ENCODE measurements at places on chromosomes 4 and X.

DNA sequence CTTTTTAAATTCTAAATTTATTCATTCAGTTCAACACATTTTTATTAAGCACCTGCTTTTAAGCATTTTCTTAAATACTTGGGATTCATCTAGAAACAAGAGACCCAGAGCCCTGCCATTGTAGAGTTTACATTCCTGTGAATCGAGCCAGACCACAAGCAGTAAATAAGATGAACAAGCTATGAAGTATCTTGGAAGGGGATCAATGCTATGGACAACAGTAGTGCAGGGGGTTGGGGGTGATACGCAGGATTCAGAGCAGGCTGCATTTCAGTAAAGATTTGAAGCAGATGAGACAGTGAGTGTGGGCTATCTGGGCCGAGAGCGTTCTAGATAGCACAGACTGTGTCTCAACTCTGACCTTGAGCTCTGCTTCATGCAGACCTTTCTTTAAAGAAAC lies 35.1 kb downstream of the CLDN22 start:
- no peaks in the 10 kb centered on the region for H3K4me1 ChIP-seq
- H3K27ac ChIP-seq = no peak overlapping the region
- H3K27me3 ChIP-seq = no peaks in the 10 kb centered on the region

DNA sequence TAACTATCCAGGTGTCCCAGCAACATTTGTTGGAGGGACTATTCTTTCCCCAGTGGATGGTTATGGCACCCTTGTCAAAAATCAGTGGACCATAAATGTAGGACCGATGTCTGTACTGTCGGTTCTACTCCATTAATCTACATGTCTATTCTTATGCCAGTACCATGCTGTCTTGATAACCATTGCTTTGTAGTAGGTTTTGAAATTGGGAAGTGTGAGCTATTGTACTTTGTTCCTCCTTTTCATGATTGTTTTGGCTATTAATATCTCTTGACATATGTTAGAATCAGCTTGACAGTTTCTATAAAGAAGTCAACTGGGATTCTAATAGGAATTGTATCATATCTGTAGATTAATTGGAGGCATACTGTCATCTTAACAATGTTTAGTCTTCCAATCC lies 112.7 kb downstream of the HNRNPD start:
- H3K27ac ChIP-seq = no peak overlapping the region
- peaks cover 26% of the 10 kb centered on the region for H3K27me3 ChIP-seq
- no peak overlapping the region for H3K4me3 ChIP-seq
- no peak for DNase-seq
- H3K4me1 ChIP-seq = no peaks in the 10 kb centered on the region

- H3K4me1 ChIP-seq = peaks cover 14% of the 10 kb centered on the region
- DNase-seq = peak; percentile 12
- H3K4me3 ChIP-seq = peak overlapping the region; percentile 87
- no peaks in the 10 kb centered on the region for H3K36me3 ChIP-seq
- H3K27ac ChIP-seq = no peak overlapping the region
- H3K27me3 ChIP-seq = peaks cover 12% of the 10 kb centered on the region
Observed at GRCh38 chrX:30888526-30889146, 418 bp downstream of the TAB3 start.

- H3K27me3 ChIP-seq = no peaks in the 10 kb centered on the region
- H3K4me3 ChIP-seq = no peak overlapping the region
- peaks cover 7% of the 10 kb centered on the region for H3K4me1 ChIP-seq
- no peak for DNase-seq
- peaks cover 12% of the 10 kb centered on the region for H3K36me3 ChIP-seq
- no peak overlapping the region for H3K27ac ChIP-seq
Observed at GRCh38 chrX:15814771-15815365, 24.6 kb downstream of the ZRSR2 start.

GRCh38 chr4:167222099-167222498 lies 12.2 kb downstream of the SPOCK3 start:
- H3K4me1 ChIP-seq = no peaks in the 10 kb centered on the region
- no peaks in the 10 kb centered on the region for H3K36me3 ChIP-seq
- H3K4me3 ChIP-seq = no peak overlapping the region

DNA sequence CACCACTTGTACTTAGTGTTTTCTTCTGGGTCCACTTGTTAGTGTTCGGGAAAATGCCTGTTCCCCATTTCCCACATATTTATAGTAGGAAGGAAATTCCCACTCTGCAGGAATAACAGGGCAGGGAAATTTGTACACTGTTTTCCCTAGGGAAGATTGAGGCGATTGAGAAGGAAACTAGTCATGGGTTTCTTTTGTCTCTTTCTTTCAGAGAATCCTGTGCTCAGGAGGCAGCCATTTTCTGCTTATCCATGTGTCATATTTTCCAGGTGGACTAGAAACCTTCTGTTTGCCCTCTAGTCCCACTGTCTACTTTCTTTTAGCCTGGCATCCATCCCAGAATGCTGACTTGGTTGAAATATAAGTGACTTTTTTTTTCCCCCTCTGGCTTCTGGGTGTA lies 299.1 kb upstream of the ANKRD50 start:
- no peak overlapping the region for H3K27ac ChIP-seq
- H3K4me3 ChIP-seq = no peak overlapping the region
- H3K27me3 ChIP-seq = no peaks in the 10 kb centered on the region

DNA sequence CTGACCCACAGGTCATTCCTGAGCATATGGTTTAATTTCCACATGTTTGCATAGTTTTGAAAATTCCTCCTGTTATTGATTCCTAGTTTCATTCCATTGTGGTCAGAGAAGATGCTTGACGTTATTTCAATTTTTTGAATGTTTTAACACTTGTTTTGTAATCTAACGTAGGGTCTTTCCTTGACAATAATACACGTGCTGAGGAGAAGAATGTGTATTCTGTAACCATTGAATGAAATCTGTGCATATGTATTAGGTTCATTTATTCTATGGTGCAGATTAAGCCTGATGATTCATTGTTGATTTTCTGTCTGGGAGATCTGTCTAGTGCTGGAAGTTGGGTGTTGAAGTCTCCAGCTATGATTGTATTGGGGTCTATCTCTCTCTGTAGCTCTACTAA lies 486.4 kb upstream of the RPS6KA3 start:
- no peak overlapping the region for H3K27ac ChIP-seq
- H3K4me1 ChIP-seq = no peaks in the 10 kb centered on the region
- peaks cover 3% of the 10 kb centered on the region for H3K27me3 ChIP-seq
- no peak for DNase-seq

GRCh38 chrX:153792368-153792767 lies 1.8 kb downstream of the IDH3G start:
- no peaks in the 10 kb centered on the region for H3K27me3 ChIP-seq
- no peak for DNase-seq
- H3K27ac ChIP-seq = no peak overlapping the region
- peaks cover 15% of the 10 kb centered on the region for H3K4me1 ChIP-seq

- H3K27me3 ChIP-seq = no peaks in the 10 kb centered on the region
- DNase-seq = no peak
Observed at GRCh38 chr4:91746551-91746950, 557.2 kb upstream of the GRID2 start.

- no peak for DNase-seq
- no peaks in the 10 kb centered on the region for H3K36me3 ChIP-seq
- peaks cover 3% of the 10 kb centered on the region for H3K4me1 ChIP-seq
- no peak overlapping the region for H3K4me3 ChIP-seq
Observed at GRCh38 chr4:41287005-41287404, 30.3 kb downstream of the UCHL1 start.

DNA sequence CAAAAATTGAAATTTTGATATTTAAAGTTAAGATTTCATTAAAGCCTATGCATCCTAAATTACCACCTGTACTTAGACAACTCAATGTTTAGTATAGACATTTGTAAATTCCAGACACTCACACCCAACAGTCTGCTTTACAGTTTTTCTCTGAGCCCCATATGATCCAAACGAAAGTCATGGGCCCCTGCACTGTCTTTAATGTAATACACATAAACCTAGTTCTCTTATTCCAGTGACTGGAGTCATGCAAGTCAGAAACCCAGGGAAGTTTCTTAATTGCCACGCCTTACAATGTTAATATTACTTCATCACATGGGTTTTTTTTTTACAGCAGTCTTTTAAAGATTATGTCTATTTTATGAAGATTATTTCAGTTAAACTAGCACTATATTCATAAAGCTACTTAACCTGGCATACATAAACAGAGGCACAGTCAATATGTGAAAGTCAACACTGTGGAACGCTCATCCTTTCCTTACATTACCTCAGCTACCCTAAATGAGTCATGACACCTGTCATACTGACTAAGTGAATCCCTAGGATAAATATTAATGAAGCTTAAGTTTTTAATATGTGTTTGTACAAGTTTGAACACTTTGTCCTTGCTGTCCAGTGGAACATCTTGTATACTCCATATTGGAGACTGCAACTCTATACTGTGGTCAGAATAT lies 67.7 kb upstream of the H2AZ1 start:
- H3K4me3 ChIP-seq = no peak overlapping the region
- H3K36me3 ChIP-seq = no peaks in the 10 kb centered on the region
- no peaks in the 10 kb centered on the region for H3K27me3 ChIP-seq
- peaks cover 4% of the 10 kb centered on the region for H3K4me1 ChIP-seq

DNA sequence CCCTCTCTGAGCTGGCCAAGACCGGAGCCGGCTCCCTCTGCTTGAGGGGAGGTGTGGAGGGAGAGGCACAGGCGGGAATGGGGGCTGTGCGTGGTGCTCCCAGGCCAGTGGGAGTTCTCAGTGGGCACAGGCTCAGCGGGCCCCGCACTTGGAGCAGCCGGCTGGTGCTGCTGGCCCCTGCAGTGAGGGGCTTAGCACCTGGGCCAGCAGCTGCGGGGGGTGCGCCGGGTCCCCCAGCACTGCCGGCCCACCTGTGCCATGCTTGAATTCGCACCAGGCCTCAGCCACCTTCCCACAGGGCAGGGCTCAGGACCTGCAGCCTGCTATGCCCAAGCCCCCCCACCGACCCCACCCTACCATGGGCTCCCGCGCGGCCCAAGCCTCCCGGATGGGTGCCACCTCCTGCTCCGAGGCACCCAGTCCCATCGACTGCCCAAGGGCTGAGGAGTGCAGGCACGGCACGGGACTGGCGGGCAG lies 602.5 kb downstream of the KCTD8 start:
- H3K36me3 ChIP-seq = no peaks in the 10 kb centered on the region
- H3K27ac ChIP-seq = no peak overlapping the region
- DNase-seq = no peak
- H3K27me3 ChIP-seq = no peaks in the 10 kb centered on the region

- no peaks in the 10 kb centered on the region for H3K27me3 ChIP-seq
- no peak overlapping the region for H3K27ac ChIP-seq
- peaks cover 4% of the 10 kb centered on the region for H3K36me3 ChIP-seq
- DNase-seq = no peak
- no peaks in the 10 kb centered on the region for H3K4me1 ChIP-seq
Observed at GRCh38 chrX:150282953-150283352, 80.2 kb upstream of the MAMLD1 start.

DNA sequence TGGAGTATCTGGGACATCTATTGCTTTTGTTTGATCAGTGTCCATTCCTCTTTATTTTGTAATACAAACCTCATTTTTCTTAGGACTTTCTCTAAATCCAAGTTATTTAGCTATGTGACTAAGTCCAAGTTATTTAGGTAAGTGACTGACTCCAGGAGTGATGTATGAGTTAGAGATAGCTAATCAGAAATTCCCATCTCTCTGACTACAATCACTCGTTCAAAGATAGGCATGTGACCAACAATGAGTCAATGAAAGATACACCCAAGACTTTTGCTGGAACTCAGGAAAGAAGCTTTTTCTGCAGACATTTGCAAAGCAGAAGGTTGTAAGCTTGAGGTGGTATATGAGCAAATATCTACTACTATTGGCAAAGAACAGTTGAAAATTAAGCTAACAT lies 72.5 kb upstream of the KCNIP4 start:
- no peaks in the 10 kb centered on the region for H3K27me3 ChIP-seq
- no peak for DNase-seq
- H3K4me3 ChIP-seq = no peak overlapping the region
- no peaks in the 10 kb centered on the region for H3K4me1 ChIP-seq
- H3K27ac ChIP-seq = no peak overlapping the region
- no peaks in the 10 kb centered on the region for H3K36me3 ChIP-seq

GRCh38 chrX:153971450-153972367 lies at the start of gene HCFC1:
TSS of gene HCFC1 (minus strand) at chrX:153971818. CDS start at chrX:153970840, 978 bp downstream.
- H3K36me3 ChIP-seq = peaks cover 6% of the 10 kb centered on the region
- H3K4me1 ChIP-seq = peaks cover 47% of the 10 kb centered on the region
- H3K4me3 ChIP-seq = peak within 1 kb of the TSS; percentile 98
- DNase-seq = peak; percentile 93

- H3K4me1 ChIP-seq = peaks cover 3% of the 10 kb centered on the region
- H3K27ac ChIP-seq = no peak overlapping the region
- H3K4me3 ChIP-seq = no peak overlapping the region
- H3K36me3 ChIP-seq = peaks cover 25% of the 10 kb centered on the region
- H3K27me3 ChIP-seq = no peaks in the 10 kb centered on the region
- DNase-seq = no peak
Observed at GRCh38 chr4:102881343-102881742, 12.6 kb downstream of the CISD2 start.

- peak overlapping the region; percentile 20 for H3K4me3 ChIP-seq
- H3K27ac ChIP-seq = no peak overlapping the region
- H3K4me1 ChIP-seq = peaks cover 33% of the 10 kb centered on the region
- DNase-seq = no peak
- H3K27me3 ChIP-seq = no peaks in the 10 kb centered on the region
Observed at GRCh38 chr4:7063362-7063761, 4.5 kb downstream of the GRPEL1 start.

- H3K27ac ChIP-seq = no peak overlapping the region
- no peak overlapping the region for H3K4me3 ChIP-seq
- H3K4me1 ChIP-seq = no peaks in the 10 kb centered on the region
- no peak for DNase-seq
Observed at GRCh38 chr4:97016186-97016907, 1126.9 kb downstream of the STPG2 start.

- H3K27me3 ChIP-seq = no peaks in the 10 kb centered on the region
- H3K4me3 ChIP-seq = no peak overlapping the region
- DNase-seq = no peak
- H3K4me1 ChIP-seq = peaks cover 48% of the 10 kb centered on the region
- H3K36me3 ChIP-seq = peaks cover 2% of the 10 kb centered on the region
- H3K27ac ChIP-seq = no peak overlapping the region
Observed at GRCh38 chrX:6465756-6466155, 69.2 kb downstream of the VCX3A start.

DNA sequence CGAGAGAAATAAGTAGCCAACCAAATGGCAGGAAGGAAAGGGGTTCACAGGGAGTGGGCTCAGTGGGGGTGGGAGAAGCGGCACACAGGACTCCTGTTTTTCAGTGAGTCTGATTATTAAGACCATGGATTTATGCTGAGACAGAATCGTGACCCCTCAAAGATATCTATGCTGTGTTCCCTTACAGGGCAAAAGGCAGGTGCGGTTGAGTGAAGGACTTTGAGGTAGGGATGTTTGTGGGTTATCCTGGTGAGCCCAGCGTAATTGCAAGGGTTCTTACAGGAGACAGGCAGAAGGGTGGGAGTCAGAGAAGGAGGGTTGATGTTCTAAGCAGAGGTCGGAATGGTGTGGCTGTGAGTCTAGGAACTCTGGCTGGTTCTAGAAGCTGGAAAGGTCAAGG lies 73.0 kb downstream of the EVC start:
- H3K4me3 ChIP-seq = no peak overlapping the region
- no peak for DNase-seq
- H3K4me1 ChIP-seq = peaks cover 16% of the 10 kb centered on the region
- no peaks in the 10 kb centered on the region for H3K27me3 ChIP-seq

DNA sequence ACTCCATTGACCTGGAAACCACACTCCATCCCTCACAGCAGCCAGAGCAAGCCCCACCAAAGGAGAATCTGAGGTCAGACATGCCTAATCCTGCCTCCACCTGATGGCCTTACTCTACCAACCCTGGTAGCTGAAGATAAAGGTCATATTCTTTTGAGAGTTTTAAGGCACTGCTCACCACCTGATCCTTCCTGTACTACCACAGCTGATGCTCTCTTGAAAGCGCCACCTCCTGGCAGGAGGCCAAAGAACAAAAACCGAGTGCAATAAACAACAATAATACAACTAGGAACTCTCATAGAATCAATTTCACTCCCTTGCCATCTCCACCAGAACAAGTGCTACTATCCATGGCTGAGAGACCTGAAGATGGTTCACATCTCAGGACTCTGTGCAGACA lies 301.6 kb downstream of the NAF1 start:
- H3K27me3 ChIP-seq = no peaks in the 10 kb centered on the region
- no peaks in the 10 kb centered on the region for H3K4me1 ChIP-seq
- no peak overlapping the region for H3K27ac ChIP-seq

Data from neural crest cell (in vitro differentiated cells).